NCI-H1105 (cell line): ENCODE measurements at places on chromosomes 1 and 21.
A peak's percentile ranks its signal among the peaks of the same experiment; 100 is the strongest.

DNA sequence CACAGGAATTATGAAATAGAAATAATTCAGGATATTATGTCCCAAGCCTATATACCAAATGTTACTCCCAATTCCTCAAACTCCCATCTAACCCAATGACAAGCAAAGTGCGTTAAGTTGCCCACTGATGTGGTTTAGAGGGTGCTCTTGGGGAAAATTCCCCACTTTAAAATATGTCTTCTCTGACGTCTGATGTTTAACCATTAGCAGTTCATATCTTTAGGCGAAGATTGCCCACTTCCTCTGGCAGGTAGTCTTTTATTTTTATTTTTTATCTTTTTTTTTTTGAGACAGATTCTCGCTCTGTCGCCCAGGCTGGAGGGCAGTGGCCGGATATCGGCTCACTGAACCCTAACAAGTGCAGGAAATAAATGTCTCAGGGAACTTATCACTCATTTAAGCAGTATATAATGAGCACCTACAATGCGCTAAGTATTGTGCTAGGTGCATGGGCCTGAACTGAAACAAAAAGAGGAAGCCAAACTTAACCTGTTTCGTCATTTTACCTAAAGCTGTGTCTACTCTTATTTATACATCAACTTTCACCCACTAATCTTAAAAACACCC is 1.3 kb upstream of the LYST start:
- no peak for DNase-seq

GRCh38 chr21:45292399-45293219 is 4.9 kb upstream of the POFUT2 start:
- DNase-seq: peak; percentile 56

GRCh38 chr1:67482733-67483482 is 52.7 kb upstream of the SERBP1 start:
- DNase-seq: no peak

DNA sequence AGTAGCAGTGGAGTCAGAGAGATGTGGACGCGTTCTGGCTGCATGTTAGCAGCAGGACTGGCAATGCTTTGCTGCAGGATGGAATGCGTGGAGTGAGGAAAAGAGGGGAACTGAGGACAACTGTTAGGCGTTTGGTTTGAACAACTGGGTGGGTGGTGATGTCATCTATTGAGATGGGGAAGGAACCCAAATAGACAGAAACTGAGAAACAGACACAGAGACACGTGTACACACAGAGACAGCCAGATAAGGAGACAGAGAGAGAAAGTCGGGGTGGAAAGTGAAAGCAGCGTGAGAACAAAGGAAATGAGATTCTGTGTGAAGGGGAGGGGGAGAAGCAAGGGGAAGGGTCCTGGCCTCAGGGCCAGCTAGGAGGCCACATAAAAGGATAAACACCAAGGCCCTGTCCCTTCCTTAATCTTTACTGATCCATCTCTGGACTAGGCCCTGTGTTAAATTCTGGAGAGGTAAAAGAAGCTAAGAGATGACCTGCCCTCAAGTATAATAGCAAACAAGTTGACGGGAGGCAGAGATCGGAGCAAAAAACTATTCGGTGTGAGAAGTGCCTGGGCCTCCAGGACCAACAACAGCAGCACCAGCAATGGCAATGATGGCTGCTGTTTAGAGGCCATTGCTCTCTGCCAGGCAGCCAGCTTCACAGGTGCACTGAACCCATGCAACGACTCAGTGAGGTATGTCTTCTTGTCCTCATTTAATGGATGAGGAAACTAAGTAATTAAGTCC is 31.6 kb downstream of the VWA5B1 start:
- DNase-seq: no peak

GRCh38 chr1:29875557-29876028 is 639.3 kb downstream of the PTPRU start:
- peak; percentile 91 for DNase-seq

DNA sequence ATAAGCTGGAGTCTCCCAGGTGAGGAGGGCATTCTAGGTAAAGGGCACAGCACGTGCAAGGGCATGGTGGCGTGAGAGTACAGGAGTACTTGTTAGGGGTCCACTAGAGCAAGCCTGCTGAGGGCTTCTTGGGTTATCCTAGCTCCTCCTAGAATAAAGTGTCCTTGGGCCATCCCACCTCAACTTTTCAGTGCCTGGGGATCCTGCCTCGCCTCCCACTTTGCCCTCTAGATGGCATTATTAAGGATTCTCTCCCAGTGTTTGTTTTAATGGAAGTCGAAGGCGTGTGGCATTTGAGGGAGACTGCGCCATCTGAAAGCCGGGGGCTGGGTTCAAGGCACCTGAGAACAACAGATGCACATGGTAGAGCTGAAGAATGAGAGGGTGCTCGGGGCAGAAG is 74.5 kb upstream of the SELENON start:
- DNase-seq: no peak

DNA sequence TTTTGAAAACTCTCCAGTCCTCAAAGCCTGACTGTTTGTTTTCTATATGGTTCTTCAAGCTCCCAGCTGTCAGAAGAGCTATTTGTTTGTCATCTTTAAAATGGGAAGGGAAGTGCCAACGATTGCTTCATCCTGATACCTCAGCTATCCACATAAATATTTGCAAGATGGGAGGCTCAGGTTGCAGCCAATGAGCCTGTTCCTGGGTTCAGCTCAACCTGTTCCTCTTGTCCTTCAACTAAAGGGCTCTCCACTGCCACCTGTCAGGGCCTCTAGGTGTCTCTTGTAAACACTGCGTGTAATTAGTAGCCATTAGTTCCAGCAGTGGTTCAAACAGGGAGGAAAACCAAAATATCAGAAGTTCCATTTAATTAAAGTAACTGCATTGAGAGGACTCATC is 445.1 kb downstream of the AJAP1 start:
- peak; percentile 86 for DNase-seq

GRCh38 chr1:101181930-101182329 is 54.9 kb upstream of the S1PR1 start:
- DNase-seq: no peak
